ENCODE measurements at places on chromosomes 6 and 20.

GRCh38 chr6:141259091-141259490, 873.6 kb upstream of the GJE1 start:
- no peak for DNase-seq

DNA sequence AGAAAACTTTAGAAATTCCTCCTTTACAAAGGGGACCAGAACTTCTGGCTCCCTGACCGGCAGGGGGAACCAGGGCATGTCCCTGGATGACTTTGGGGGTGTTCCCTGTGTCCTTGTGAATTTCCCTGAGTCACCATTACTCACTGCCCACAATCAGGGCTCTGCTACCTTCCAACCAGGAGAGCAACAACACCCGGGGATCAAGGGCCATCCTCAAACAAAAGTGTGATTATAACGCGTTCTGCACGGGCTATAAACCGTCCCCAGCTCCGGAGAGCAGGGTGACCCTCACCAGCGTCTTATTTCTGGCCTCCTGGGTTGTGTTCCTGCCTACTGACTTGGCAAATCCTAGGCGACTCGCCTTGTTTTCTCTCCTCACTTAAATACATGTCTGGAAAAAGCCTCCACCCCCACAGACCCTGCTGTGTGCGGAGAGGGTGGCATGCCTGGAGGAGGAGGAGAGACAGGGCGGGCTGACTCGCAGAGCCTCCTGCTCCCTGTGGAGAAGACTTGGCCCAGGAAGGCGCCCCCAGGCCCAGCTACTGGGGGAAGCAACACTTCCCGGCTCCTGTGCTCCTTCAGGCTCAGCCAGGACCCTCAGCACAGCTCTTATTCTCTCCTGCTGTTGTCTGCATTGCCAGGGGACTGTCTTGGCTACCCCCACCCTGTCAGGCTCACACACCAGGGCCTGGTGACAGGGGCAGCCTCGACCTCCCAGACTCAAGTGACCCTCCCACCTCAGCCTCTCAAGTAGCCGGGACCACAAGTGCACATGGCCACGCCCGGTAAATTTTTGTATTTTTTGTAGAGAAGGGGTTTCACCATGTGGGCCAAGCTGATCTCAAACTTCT, 54.1 kb downstream of the FGD2 start:
- no peak for DNase-seq

GRCh38 chr20:59074456-59074855, 31.9 kb upstream of the PRELID3B start:
- no peak for DNase-seq

GRCh38 chr6:165715428-165715827, 52.4 kb upstream of the PDE10A start:
- no peak for DNase-seq
